ENCODE measurements at places on chromosomes 5 and 9. TPM values are rescaled to one million over a fixed set of nuclear protein-coding genes. Genes with fewer than 3 reads are reported as not detected.

ADAMTS12 gene
- 4.1 TPM for total RNA-seq

- H3K36me3 ChIP-seq = peaks cover 42% of the 10 kb centered on the region
- no peaks in the 10 kb centered on the region for H3K4me1 ChIP-seq
- DNase-seq = no peak
- no peak overlapping the region for H3K4me3 ChIP-seq
Measured at GRCh38 chr9:129900263-129901027, 65.2 kb downstream of the USP20 start.

DNA sequence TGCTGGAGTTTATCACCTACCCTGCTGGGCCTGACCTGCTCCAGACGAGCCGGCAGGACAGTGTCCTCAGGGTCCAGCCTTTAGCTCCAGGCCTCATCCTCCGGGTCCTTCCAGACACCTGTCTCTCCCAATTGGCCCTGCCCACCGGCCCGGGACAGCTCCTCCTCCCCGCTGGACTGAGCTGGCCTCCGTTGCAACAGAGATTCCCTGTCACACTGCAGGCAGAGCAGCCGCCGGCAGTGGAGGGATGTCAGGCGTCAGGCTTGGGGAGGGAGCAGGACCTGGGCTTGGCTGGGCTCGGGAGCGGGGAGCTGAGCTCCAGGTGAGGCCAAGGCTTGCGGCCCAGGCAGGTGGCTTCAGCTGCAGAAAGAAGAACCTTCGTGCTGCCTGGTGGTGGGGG is 1.7 kb downstream of the KCNT1 start:
- H3K27me3 ChIP-seq = peaks cover 63% of the 10 kb centered on the region
- no peak overlapping the region for H3K27ac ChIP-seq
- no peaks in the 10 kb centered on the region for H3K36me3 ChIP-seq

PCDHB3 gene
- 0.64 TPM for total RNA-seq

- DNase-seq = no peak
- no peak overlapping the region for H3K27ac ChIP-seq
- H3K4me1 ChIP-seq = peaks cover 12% of the 10 kb centered on the region
- no peaks in the 10 kb centered on the region for H3K27me3 ChIP-seq
- H3K36me3 ChIP-seq = no peaks in the 10 kb centered on the region
Measured at GRCh38 chr5:59565551-59565950, 328.0 kb downstream of the PDE4D start.

SYK gene
- 32.2 TPM for total RNA-seq

SPATA31E1 gene
- total RNA-seq = not detected

DNA sequence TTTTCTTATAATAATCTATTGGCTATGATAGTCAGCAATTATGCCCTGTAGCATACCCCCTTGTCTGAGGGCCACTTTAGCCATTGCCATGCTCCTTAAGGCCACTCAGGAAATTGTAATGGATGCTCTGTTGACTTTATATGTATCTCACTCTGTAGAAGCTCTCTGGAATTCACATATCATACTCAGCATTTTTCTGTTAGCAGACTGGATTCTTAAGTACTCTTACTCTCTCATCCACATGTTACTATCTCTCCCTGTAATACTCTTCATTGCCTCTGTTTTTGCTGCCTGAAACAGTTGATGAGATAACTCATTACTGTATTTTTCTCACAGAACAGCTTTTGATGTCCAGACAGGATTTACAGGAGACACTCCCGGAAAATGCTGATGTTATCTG is 24.2 kb downstream of the TMEM232 start:
- no peaks in the 10 kb centered on the region for H3K27me3 ChIP-seq
- H3K4me3 ChIP-seq = no peak overlapping the region
- no peak for DNase-seq
- H3K4me1 ChIP-seq = no peaks in the 10 kb centered on the region

GRCh38 chr9:2236850-2237249 is 221.7 kb downstream of the SMARCA2 start:
- no peaks in the 10 kb centered on the region for H3K36me3 ChIP-seq
- H3K4me1 ChIP-seq = no peaks in the 10 kb centered on the region
- H3K27me3 ChIP-seq = no peaks in the 10 kb centered on the region
- DNase-seq = no peak
- H3K4me3 ChIP-seq = no peak overlapping the region

- no peaks in the 10 kb centered on the region for H3K27me3 ChIP-seq
- H3K27ac ChIP-seq = no peak overlapping the region
- H3K36me3 ChIP-seq = no peaks in the 10 kb centered on the region
- H3K4me1 ChIP-seq = no peaks in the 10 kb centered on the region
- no peak for DNase-seq
Measured at GRCh38 chr5:128579639-128580038, 41.6 kb upstream of the FBN2 start.

DAB2 gene
- 45.1 TPM for total RNA-seq

GRCh38 chr9:121281614-121282276 is 13.8 kb downstream of the GSN start:
- peaks cover 93% of the 10 kb centered on the region for H3K4me1 ChIP-seq
- H3K27me3 ChIP-seq = no peaks in the 10 kb centered on the region
- DNase-seq = peak; percentile 94
- peak overlapping the region; percentile 98 for H3K27ac ChIP-seq
- no peaks in the 10 kb centered on the region for H3K36me3 ChIP-seq
- H3K4me3 ChIP-seq = no peak overlapping the region

DNA sequence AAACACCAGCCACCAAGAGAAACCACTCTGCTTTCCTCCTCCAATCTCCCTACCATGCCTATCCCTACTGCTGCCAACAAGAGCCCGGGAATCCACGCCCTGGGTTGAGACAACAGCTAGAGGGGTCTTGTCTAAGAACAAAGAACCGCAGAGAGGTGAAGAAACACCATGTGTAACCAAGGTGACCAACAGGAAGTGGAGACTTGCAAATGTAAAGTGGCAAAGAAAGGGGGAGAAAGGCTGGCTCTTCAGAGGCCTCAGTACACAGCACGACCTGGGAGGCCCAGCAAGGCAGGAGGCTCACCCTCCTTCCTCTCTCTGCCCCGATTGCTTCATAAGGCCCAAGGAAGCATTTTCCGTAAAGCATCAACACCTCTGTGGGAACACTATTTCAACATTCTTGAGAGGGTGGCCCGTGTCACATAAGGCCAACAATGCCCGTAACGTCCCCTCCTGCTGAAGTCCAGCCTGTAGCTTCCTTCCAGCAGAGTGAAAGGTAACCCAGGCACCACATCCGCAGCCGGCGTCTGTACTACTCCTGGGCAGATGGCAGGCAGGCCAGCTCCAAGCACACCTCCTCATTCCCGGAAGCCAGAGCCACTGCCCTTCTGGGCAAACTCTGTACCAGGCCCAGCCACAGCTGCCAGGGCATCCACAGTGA is 18.3 kb downstream of the CCNJL start:
- H3K27me3 ChIP-seq = no peaks in the 10 kb centered on the region
- no peak overlapping the region for H3K27ac ChIP-seq
- DNase-seq = no peak
- no peak overlapping the region for H3K4me3 ChIP-seq
- no peaks in the 10 kb centered on the region for H3K36me3 ChIP-seq

DNA sequence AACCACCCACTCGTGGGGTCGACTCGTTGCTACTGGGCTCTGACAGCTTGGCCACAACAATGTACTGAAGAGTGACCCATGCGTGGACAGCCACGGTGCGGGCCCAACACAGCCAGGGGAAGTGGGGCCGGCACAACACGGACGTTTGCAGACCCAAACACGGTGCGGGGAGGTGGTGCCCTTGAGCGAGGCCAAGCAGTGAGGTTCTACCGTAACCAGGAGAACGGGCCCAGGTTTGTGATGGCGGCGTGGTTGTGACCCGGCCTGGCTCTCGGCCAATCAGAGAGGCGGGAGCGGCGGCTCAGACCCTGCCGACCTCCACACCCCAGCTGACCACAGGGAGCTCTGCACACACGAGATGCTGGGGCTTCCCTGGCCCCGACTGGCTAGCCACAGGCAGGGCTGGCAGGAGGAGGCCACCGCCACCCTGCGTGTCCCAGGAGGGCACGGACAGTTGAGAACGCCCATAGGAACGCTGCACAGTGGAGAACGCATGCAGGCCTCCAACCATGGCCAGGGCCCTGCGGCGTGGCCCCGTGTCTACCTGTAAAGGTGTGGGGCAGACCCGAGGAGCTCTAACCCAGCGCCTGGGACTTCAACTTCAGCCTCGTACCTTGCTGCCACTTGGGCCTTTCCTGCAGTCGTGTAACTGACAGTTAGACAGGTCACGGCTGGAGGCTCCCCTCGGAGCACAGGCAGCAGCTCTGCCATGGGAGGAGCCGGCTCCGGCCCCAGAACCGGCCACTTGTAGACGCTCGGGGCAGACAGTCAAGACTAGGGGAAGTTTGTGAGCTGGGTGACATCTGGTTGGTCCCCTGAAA is 13.7 kb downstream of the BRD3 start:
- peak; percentile 5 for DNase-seq
- H3K4me3 ChIP-seq = no peak overlapping the region
- no peak overlapping the region for H3K27ac ChIP-seq
- no peaks in the 10 kb centered on the region for H3K36me3 ChIP-seq

FGF18 gene
- 0.14 TPM for total RNA-seq

DNA sequence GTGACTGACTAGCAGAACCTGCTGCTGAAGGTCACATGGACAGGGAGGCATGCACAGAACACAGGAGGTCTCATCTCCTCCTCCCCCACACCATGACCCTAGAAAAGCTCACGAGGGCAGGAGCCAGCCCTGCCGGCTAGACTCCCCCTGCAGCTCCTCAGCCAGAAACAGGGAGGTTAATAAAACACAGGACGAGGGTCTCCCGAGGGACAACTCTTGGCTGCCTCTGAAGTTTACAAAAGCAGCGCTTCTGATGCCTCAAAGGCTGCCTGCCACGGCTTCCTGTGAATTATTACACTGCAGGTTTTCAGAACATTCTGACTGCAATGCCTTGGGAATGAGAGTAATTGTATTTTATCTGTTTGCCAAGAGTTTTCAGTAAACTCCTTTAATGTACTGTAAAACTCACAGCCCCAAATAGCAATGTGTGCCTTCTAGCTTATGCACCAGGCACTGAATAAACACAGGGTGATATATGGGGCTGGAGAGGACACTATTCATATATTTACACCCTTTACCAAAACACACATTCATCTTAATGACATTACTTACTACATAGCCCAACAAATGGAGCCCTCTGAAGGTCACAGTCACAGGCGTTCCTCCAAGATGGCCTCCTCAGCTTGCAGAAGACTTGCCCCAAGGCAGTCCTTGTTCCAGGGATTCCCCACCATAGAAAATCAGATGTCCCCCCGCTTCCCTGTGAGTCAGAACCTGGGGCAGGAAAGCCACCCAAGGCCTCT is 83.7 kb downstream of the C5orf15 start:
- no peak overlapping the region for H3K27ac ChIP-seq
- no peaks in the 10 kb centered on the region for H3K36me3 ChIP-seq
- no peak overlapping the region for H3K4me3 ChIP-seq
- peaks cover 3% of the 10 kb centered on the region for H3K4me1 ChIP-seq

GRCh38 chr5:9653811-9654210 is 23.7 kb upstream of the TAS2R1 start:
- no peak overlapping the region for H3K4me3 ChIP-seq
- H3K27me3 ChIP-seq = no peaks in the 10 kb centered on the region
- H3K27ac ChIP-seq = no peak overlapping the region
- no peaks in the 10 kb centered on the region for H3K36me3 ChIP-seq
- DNase-seq = no peak
- no peaks in the 10 kb centered on the region for H3K4me1 ChIP-seq

GRCh38 chr5:61467766-61468482 is 135.9 kb downstream of the ZSWIM6 start:
- no peak overlapping the region for H3K4me3 ChIP-seq
- H3K36me3 ChIP-seq = no peaks in the 10 kb centered on the region

- H3K4me1 ChIP-seq = no peaks in the 10 kb centered on the region
- no peak for DNase-seq
- H3K27me3 ChIP-seq = no peaks in the 10 kb centered on the region
- no peak overlapping the region for H3K4me3 ChIP-seq
- H3K36me3 ChIP-seq = no peaks in the 10 kb centered on the region
Measured at GRCh38 chr9:127087411-127087810, 35.0 kb downstream of the ANGPTL2 start.

DNA sequence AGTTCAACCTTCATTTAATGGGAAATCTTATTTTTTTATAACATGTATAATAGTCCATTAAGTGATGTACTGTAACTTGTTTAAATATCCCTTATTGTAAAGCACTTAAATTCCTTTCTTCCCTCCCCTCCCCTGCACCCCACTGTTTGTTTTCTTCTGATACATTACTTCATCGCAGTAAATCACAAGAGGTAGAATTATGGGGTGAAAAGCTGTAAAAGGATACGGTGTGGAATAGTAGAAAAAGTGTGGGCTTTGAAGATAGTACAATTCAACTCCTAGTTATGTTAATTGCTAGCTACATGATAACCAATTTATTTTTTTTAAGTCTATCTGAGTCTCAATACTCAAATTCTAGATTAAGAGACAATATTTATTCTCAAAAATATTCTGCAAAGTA is 41.9 kb upstream of the MACIR start:
- H3K4me3 ChIP-seq = no peak overlapping the region
- H3K27ac ChIP-seq = no peak overlapping the region
- H3K27me3 ChIP-seq = no peaks in the 10 kb centered on the region
- no peak for DNase-seq
- H3K4me1 ChIP-seq = no peaks in the 10 kb centered on the region
- H3K36me3 ChIP-seq = no peaks in the 10 kb centered on the region

DNA sequence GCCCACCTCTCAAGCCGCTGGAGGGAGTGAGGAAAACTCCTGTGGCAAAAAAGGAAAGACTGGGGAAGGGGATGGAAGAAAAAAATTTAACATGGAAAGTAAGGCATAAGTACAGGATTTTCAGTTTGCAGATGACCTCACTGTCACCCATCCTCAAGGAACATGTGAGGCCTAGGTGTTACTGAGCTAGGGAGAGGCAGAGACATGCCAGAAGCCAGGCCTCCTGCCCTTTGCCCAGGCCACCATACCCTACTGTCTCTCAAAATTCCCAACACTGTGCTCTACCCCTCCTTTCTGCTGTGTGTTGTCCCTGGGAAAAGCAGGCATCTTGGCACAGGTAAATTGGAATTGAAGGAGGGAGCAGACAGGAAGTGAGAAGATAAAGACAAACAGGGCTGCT is 4.4 kb upstream of the MGAT1 start:
- no peak for DNase-seq
- H3K27me3 ChIP-seq = no peaks in the 10 kb centered on the region
- peak overlapping the region; percentile 99 for H3K27ac ChIP-seq
- H3K4me1 ChIP-seq = peaks cover 56% of the 10 kb centered on the region
- no peaks in the 10 kb centered on the region for H3K36me3 ChIP-seq
- no peak overlapping the region for H3K4me3 ChIP-seq
